ENCODE measurements at places on chromosomes 3 and 15.

GRCh38 chr3:98038286-98038685 is 3.2 kb upstream of the GABRR3 start:
- no peak for DNase-seq

- no peak for DNase-seq
Measured at GRCh38 chr3:5053021-5053831, 68.9 kb upstream of the ARL8B start.

- no peak for DNase-seq
Measured at GRCh38 chr15:89784686-89784960, 8.5 kb downstream of the MESP2 start.

- no peak for DNase-seq
Measured at GRCh38 chr3:145915787-145916186, 245.2 kb downstream of the PLOD2 start.

GRCh38 chr3:155370198-155370597 is 76.7 kb upstream of the STRIT1 start:
- DNase-seq, result no peak

GRCh38 chr3:66755924-66756323 is 242.2 kb upstream of the KBTBD8 start:
- DNase-seq, result no peak

DNA sequence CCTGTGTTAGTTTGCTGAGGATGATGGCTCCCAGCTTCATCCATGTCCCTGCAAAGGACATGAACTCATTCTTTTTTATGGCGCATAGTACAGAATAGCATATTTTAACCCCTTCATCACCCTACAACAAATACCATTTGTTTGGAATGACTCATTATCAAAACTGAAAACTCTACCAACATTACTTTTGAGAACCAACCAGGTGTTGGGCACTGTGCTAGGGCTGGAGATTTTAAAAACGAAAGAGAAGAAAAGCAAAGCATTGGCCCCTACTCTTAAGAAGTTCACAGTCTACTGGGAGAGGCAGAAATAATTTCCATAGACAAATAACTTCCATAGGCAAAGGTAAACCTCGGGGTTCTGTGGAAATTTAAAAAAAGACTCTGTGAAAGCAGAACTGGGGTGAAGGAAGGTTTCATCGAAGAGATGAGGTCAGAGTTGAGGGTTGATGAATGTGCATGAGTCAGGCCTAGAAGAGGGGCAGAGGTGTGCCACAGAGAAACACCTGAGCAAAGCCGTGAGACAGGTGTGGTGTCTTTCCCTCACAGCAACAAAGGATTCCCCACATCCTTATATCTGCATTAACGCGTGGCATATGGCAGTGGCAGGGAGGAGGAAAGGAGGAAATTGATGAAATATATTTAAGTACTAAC is 51.0 kb downstream of the MCF2L2 start:
- no peak for DNase-seq

GRCh38 chr3:124775877-124776276 is 45.6 kb downstream of the UMPS start:
- DNase-seq, result no peak

GRCh38 chr15:72503147-72503546 is 29.0 kb downstream of the ARIH1 start:
- DNase-seq, result no peak

DNA sequence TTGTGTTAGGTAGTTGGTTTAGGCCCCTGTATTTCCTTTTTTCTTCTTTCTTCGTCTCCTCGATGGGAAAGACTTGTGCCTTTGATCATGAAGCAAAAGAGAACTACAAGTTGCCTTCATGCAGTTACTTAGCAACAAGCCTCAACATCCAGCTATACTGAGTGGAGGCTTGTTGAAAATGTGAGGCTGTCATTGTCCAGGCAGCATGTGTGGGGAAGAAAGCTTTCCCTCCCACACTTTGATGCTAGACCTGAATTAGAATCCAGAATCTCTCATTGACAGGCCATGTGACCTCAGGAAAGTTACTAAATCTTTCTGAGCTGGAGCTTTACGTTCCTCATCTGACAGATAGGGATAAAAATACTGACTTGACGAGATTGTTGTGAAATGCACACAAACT is 23.7 kb downstream of the IFT122 start:
- DNase-seq, result no peak

GRCh38 chr3:177746337-177746933 is 549.2 kb upstream of the TBL1XR1 start:
- no peak for DNase-seq

- DNase-seq, result no peak
Measured at GRCh38 chr15:93974804-93975481, 256.4 kb upstream of the MCTP2 start.

DNA sequence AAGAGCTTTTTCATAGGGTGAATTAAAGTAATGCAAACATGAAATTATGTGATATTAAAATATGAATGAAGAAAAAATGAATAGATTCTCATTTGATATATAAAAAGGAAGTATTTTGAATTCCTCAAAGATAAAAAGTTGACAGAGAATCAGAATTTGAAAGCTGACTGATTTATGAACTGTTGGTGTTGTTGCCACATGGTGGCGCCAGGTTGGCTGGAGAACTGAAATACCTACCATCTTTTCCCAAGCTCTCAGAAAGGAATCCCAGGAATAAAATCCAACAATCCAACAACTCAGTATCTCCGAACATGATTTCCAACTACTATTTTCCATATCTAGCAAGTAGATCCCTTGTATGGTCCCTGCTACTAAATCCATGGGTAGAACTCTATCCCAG is 3.1 kb downstream of the MYRIP start:
- no peak for DNase-seq
